ENCODE measurements at places on chromosomes 16 and 17.

GRCh38 chr17:44383861-44384260, 5.6 kb downstream of the ITGA2B start:
- DNase-seq: no peak

DNA sequence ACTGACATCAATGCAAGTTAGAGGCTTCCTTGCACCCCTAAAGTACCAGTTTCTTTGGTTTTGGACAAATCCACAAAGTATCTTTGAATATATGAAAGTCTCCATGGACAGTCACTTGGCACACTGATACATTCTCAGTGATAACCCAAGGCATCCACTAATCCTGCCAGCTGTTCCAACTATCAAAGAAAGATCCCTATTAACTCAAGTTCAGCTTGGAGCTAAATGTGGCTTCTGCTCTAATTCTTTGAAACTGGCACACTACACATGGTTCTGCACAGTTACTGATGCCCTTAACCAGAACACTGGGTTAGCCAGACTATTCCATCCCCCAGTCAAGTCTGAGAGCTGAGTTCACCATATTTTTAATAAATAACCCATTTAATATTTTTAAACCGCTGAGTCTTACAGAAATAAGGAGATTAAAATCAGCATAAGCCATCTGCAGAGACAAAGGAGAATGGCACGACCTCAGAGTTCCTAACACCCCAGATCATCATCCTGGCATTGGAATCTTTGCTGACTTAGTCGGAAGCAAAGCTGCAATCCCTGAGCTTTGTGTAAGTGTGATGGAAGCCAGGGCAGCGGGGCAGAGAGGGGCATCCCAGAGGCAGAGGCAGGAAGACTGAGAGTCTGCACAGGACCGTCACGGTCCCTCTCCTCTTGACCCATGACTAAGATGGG, 6.3 kb downstream of the CACNG1 start:
- no peak for DNase-seq

DNA sequence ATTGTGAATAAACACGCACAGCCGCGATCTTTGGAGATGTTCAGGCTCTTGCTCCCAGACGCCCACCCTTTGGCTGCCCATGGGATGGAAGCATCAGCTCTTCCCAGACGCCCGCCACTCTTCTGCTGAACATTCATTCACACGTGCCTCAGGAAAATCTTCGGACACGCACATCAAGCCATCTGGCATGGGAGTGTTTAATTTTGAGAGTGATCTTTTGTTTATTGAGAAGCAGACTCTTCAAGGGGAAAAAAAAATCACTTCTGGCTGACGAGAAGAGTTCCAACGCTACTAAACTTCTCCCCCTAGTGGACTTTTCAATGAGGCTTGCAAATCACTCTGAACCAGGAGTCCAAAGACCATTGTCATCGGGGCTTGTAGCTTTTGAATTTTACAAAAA, 62.0 kb upstream of the NUDT7 start:
- peak; percentile 76 for DNase-seq

GRCh38 chr16:57166951-57167350, 18.9 kb downstream of the PSME3IP1 start:
- no peak for DNase-seq

DNA sequence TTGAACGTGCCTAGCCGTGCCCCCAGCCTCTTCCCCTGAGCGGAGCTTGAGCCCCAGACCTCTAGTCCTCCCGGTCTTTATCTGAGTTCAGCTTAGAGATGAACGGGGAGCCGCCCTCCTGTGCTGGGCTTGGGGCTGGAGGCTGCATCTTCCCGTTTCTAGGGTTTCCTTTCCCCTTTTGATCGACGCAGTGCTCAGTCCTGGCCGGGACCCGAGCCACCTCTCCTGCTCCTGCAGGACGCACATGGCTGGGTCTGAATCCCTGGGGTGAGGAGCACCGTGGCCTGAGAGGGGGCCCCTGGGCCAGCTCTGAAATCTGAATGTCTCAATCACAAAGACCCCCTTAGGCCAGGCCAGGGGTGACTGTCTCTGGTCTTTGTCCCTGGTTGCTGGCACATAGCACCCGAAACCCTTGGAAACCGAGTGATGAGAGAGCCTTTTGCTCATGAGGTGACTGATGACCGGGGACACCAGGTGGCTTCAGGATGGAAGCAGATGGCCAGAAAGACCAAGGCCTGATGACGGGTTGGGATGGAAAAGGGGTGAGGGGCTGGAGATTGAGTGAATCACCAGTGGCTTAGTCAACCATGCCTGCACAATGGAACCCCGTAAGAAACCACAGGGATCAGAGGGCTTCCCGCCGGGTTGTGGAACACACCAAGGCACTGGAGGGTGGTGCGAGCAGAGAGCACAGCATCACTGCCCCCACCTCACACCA, 724 bp downstream of the GAA start:
- DNase-seq: no peak

- no peak for DNase-seq
These were observed 24.8 kb downstream of the TTLL6 start for GRCh38 chr17:48792033-48792798.

GRCh38 chr17:81391293-81391935, 3.8 kb upstream of the BAHCC1 start:
- no peak for DNase-seq

DNA sequence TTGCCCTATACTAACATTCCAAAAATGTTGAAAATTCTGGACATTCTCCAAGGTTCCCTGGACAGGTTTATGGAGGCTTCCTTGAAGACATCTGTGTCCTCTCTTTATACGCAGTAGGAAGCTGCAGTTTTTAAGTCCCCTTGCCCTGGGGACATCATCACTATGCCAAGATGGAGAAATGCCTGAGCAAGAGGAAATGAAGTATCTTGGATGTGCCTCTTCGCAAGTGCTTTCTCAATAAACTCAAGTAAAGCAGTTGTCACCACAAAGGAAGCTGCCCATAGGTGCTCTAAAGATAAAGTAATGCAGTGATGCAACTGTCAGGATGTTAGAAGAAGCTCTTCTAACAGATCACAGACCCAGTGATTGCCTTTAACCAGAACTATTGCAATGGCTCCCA, 71.0 kb downstream of the CDYL2 start:
- DNase-seq: no peak

DNA sequence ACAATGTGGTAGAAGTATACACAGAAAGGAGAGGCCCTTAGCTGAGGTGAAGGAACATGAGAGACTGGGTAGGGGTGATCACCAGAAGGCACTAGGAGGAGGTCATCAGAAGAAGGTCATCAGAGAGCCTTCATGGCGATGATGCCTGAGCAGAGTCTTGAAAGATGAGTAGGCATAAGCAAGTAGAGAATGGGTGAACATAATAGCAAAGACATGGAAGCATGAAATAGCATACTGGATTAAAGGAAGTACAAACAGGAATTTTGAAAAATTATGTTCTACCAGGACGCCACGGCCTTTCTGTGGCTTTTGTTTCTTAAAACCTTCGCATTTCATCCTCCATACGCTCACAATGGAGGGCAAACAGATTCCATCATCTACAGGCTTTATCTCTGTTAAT, 2.9 kb downstream of the IKZF3 start:
- DNase-seq: no peak

DNA sequence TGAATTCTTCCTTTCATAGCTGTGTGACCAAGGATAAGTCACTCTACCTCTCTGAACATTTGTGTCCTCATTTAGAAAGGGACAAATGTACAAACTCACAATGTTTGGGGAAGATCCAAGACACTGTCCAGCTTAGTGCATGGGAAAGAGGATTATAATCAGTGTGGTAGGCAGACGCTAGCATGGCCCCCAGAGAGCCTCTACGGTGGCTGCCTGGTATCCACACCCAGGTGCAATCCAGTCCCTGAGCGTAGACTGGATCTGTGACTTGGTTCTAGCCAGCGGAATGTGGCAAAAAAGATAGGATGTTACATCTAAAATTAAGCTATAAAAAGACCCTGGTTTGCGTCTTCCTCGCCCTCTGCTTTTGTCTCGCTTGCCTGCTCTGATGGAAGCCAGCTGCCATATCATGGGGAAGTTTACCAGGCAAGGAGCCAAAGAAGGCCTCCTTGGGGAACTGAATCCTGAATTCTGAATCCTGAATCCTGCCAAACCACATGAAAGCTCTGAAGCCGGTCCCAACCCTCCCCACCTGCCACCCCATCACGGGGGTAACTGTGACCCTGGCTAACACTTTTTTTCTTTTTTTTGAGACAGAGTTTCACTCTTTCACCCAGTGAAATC, 51.7 kb downstream of the PLXDC1 start:
- no peak for DNase-seq

- no peak for DNase-seq
These were observed 108.2 kb upstream of the RBBP6 start for GRCh38 chr16:24430954-24431760.

- peak; percentile 60 for DNase-seq
These were observed 5.3 kb upstream of the EIF4A3 start for GRCh38 chr17:80152081-80152702.

GRCh38 chr17:28227316-28228108, 91.5 kb upstream of the TMEM97 start:
- DNase-seq: no peak

DNA sequence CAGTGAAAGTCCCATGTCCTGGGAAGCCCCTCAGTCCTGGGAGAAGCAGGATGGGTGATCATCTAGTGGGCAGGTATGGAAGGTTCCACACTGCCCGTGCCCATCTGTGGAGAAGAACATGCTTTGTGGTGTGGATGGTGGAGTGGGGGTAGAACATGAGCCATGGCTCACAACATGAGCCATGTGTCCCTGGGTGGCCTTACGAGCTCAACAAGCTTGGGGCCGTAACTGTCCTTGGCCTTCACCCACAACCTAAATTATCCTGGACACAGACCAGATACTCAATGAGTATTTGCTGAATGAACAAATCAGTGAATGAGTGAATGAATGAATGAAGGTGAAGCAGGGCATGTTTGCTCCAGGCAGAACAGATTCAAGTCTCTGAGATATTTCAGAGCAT, 13.5 kb downstream of the SOX8 start:
- DNase-seq: no peak

- DNase-seq: peak; percentile 84
These were observed at the start of gene SPHK1 for GRCh38 chr17:76384222-76384986. TSS of gene SPHK1 (plus strand) at chr17:76384609. CDS start at chr17:76385645, 1,036 bp downstream.

- DNase-seq: peak; percentile 92
These were observed 240.0 kb downstream of the C16orf95 start for GRCh38 chr16:87076950-87077749.

GRCh38 chr16:924063-924462, 46.7 kb downstream of the LMF1 start:
- DNase-seq: no peak

- no peak for DNase-seq
These were observed 156.4 kb upstream of the FOXF1 start for GRCh38 chr16:86353948-86354347.

DNA sequence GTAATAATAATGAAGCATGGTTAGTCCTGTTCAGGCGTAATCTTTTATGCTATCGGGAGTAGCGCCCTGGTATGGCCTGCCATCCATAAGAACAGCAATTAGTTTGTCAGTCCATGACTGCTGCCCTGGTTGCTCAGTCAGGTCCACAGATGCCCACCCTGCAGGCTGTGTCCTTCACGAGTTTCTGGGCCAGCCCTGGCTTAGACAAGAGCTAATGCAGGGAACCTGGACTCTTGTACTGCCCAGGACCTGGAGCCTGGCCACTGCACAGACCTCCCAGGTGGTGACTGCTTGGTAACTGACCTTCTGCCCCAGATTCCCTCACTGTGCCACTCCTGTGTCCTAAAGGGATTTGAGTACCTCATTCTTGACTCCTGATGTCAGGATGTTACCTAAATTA, 161.1 kb upstream of the NOG start:
- DNase-seq: no peak

GRCh38 chr16:49639739-49640431, 216.0 kb downstream of the ZNF423 start:
- DNase-seq: no peak

GRCh38 chr16:71492786-71493185, 3.7 kb upstream of the ZNF19 start:
- DNase-seq: no peak

DNA sequence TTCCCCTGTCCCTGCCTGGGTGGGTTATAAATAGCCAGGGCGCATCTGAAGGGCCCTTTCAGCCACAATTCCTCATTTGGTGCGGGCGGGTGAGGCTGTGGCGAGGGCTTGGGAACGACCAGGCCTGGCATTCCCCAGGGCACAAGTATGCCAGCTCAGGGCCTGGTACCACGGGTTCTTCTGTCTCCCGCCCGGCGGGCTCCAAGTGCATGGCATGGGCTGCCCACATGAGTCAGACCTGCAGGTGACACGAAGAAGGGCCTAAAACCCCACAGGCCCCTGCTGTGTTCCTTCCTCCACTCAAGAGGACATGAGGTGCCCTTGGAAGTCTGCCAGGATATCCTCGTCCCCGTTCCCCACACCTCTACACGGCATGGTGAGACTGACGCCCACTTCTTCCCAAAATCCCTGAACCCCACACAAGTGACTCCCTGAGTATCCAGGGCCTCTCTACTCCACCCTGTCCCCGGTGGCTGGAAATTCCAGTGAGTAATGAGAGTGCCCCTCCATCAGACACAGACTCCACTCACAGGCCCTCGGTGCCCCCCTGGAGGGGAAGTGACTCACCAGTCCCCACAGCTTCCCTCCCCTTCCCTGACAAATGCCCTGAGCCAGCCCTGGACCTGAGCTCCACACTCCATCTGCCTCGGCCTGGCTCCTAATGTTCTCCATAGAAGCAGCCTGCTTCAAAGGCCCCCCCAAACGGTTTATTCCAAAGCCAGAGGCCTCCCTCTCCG, 68.8 kb downstream of the ABR start:
- peak; percentile 79 for DNase-seq

GRCh38 chr16:68072038-68072695, 13.0 kb upstream of the NFATC3 start:
- DNase-seq: no peak

GRCh38 chr17:81462506-81463125, 50.0 kb downstream of the ACTG1 start:
- no peak for DNase-seq

GRCh38 chr16:76661691-76662235, 384.6 kb downstream of the CNTNAP4 start:
- no peak for DNase-seq

DNA sequence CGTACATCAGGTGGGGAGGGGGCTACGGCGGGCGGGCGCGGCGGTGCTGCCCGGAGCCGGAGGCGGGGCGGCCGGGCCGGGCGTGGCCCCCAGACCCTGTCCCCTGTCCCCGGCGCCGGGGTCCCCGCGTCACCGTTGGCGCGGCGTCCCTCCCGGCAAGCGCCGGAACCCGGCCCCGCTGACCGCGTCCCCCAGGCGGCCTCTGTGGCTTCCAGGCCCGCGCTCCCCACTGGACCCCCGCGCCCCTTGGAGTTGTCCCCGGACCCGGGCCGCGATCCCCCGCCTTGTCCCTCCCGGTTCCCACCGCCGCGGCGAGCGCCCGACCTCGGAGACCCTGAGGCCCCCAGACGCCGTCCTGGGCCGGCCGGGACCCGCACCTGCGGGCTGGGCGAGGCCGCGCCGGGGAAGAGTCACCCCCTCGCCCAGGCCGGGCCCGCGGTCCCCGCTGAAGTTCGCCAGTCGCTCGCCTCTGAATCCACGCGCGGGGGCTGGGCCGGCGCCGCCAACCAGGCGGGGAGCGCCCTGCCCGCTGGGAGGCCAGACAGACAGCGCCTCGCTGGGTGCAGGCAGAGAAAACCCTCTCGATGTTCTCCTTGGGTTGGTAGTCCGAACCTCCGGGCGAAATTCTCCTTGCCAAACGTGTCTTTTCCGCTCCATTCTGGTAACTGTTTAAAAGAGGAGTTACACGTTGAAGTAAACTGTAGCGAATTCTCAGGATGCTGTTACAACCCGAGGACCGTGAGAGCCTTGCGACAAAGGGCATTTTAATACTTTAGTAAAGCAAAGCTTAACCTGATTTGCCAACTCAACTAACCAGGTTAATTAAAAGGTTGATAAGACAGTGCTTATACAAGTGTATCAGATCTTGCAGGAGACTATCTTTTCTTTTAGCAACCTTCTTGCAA, 761 bp downstream of the GAN start:
- peak; percentile 65 for DNase-seq

GRCh38 chr17:70184770-70185169, 15.4 kb downstream of the KCNJ2 start:
- peak; percentile 68 for DNase-seq
